ENCODE measurements at places on chromosomes 16 and 17.

DNA sequence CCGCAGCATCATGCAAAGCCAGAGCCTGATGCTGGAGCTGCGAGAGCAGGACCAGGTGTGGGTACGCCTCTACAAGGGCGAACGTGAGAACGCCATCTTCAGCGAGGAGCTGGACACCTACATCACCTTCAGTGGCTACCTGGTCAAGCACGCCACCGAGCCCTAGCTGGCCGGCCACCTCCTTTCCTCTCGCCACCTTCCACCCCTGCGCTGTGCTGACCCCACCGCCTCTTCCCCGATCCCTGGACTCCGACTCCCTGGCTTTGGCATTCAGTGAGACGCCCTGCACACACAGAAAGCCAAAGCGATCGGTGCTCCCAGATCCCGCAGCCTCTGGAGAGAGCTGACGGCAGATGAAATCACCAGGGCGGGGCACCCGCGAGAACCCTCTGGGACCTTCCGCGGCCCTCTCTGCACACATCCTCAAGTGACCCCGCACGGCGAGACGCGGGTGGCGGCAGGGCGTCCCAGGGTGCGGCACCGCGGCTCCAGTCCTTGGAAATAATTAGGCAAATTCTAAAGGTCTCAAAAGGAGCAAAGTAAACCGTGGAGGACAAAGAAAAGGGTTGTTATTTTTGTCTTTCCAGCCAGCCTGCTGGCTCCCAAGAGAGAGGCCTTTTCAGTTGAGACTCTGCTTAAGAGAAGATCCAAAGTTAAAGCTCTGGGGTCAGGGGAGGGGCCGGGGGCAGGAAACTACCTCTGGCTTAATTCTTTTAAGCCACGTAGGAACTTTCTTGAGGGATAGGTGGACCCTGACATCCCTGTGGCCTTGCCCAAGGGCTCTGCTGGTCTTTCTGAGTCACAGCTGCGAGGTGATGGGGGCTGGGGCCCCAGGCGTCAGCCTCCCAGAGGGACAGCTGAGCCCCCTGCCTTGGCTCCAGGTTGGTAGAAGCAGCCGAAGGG lies 24.2 kb downstream of the C1QTNF1 start:
- no peak for DNase-seq

DNA sequence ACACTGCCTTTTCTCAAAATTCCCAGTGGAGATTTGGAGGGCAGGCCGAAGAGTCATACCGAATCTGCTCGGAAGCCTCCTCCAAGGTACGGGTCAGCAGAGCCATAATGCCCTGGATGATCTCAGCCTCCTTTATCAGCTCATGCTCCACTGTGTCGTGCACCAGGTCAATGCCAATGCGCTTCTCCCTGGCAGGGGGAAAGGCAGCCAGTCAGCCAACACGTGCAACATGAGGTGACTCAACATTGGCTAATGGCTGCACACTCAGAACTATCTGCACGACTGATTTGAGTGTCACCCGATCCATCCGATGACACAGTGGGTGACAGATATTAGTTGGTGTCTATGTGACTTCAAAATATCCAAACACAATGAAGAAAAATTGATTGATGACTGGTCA lies 15.8 kb downstream of the TEKT1 start:
- DNase-seq = no peak

DNA sequence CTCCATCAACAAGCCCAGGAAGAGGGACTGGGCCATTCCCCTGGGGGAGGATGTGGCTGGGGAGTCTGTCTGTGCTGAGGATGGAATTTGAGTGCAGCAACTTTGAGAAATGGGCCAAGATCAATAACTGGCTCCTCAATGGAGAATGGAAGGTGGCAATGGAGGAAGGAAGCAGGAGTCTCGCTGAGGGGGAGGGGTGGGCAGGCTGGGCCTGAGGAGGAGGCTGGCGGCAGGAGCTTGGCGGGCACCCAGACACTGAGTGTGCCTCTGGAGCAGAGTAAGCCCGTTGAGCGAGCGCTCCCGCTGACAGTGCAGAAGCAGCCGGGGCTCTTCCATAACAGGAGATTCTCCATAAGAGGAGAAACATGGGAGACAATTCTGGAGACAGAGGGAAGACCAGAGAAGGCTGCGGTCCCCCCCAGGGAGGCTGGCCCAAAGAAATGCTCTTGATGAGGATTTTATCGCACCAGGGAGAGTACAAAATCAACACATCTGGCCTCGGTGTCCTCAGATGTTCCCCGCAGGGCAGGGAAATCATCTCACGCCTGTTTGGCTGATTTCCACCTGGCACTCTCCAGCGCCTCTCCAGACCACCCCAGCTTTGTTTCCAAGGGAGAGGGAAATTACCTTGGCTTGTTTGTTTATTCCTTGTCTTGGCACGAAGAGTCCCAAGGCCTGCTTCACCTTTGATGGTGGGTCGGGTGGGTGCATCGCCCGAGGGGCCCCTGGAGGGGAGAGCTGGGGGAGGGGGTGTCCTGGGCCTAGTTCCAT lies 2.8 kb upstream of the MMP15 start:
- no peak for DNase-seq

- DNase-seq = no peak
Measured at GRCh38 chr16:1532771-1533170, 695 bp upstream of the TMEM204 start.

- no peak for DNase-seq
Measured at GRCh38 chr16:3912373-3912772, 31.9 kb upstream of the CREBBP start.

DNA sequence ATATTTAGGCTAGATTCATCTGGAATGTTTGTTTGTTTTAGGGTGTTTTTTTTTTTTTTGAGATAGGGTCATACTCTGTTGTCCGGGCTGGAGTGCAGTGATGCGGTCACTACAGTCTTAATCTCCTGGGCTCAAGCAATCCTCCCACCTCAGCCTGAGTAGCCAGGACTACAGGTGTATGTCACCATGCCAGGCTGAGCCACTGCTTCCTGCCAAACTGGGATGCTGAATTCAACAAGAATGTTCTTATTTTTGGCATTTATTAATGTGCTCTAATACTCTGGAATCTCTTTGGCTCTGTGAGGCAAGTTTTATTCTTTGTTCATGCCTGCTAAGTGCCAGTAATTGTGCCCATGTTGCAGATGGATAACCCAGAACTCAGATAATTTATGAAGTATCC lies 21.5 kb downstream of the SP2 start:
- no peak for DNase-seq

- DNase-seq = no peak
Measured at GRCh38 chr17:74116087-74116717, 87.3 kb upstream of the RPL38 start.

DNA sequence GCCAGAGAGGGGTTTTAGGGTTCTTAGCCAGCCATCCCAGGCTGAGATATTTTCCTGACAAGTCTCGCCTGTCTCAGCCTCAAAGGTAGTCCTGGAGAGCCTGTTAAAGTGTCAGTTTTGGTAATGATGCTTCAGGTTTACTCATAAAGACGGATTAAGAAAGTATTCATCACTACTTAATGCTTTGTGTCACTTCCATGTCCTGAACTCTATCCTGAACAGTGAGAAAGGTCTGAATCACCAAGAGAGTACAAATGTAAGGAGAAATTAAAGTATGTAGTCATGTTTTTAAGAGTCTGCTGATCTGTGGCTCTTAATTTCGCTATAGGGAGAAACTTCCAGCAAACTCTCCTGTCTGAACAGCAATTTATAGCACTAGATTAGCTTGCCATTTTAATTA lies 14.0 kb downstream of the RPGRIP1L start:
- DNase-seq = no peak

GRCh38 chr16:57240851-57241250 lies 4.2 kb upstream of the ARL2BP start:
- DNase-seq = no peak

DNA sequence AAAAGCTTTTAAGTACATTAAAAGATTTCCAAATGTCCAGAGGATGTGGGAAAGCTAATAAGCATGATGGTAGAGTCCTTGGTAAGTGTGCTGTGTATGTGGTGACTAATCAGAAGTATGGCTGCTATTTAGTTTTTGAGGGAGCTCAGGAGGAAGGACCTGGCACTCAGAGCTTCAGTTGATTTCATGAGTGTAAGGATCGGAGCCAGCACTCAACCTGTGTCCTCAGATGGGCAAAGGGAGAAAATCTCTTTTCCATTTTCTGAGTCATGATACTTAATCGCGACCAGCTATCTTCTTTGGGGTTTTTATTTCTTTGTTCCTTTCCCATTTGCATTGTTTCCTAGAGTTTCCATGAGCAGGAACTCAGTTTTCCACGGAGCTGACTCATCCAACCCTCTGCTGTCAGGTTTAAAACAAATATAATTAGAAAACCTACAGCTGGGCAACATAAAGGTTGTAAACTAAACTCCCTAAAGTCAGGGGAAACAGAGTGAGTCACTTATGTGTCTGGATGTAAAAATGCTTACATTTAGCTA lies 125.4 kb downstream of the MAP2K6 start:
- DNase-seq = no peak

DNA sequence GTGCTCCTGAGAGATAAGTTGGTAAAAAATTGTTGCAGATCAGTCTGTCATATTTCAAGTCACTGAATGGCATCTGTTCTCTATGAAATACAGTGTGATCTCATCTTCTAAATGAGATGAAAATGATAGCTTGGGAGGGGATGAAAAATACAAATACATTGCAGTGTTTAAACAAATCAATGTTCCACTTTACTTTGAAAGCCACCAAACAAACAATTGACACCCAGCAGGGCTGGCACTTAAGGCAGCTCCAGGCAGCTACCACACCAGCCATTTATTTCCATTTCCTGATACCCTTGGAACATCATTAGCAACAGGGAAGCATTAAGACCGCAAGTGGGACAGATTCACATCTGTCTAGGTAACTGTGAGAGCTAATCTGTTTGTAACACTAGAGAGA lies 827.6 kb upstream of the KIF2B start:
- DNase-seq = no peak

- no peak for DNase-seq
Measured at GRCh38 chr17:72913142-72913682, 179.3 kb downstream of the SLC39A11 start.

DNA sequence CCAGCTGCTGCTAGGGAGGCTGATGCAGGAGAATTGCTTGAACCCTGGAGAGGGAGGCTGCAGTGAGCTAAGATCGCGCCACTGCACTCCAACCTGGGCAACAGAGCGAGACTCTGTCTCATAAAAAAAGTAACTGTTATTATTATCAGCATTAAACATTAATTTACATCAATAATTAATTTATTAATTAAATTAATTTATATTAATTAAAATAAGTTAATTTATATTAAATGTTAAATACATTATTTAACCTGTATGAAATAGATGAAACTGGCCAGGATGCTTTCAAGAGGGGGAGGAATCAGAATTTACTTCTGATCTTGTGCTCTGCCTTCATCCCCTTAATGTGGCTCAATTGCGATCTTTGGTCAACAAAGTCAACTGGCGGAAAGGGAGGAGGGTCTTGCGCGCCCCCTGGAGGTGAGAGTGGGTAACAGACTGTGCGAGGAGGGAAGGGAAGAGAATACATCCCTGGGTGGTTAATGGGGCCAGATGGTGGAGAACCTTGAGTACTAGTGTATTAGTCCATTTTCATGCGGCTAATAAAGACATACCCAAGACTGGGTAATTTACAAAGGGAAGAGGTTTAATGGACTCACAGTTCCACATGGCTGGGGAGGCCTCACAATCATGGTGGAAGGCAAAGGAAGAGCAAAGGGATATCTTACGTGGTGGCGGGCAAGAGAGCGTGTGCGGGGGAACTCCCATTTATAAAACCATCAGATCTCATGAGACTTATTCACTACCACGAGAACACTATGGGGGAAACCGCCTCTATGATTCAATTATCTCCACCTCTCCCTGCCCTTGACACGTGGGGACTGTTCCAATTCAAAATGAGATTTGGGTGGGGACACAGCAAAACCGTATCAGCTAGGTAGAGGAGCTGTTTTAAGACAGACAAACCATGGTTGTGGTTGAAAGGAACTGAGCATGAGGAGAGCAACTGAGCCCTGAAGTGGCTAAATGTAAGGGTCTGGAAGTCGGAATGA lies 15.7 kb upstream of the CPPED1 start:
- DNase-seq = peak; percentile 84

GRCh38 chr17:55546481-55546880 lies 35.2 kb upstream of the SMIM36 start:
- no peak for DNase-seq

GRCh38 chr17:49880291-49881053 lies 32.6 kb upstream of the TAC4 start:
- DNase-seq = peak; percentile 74

DNA sequence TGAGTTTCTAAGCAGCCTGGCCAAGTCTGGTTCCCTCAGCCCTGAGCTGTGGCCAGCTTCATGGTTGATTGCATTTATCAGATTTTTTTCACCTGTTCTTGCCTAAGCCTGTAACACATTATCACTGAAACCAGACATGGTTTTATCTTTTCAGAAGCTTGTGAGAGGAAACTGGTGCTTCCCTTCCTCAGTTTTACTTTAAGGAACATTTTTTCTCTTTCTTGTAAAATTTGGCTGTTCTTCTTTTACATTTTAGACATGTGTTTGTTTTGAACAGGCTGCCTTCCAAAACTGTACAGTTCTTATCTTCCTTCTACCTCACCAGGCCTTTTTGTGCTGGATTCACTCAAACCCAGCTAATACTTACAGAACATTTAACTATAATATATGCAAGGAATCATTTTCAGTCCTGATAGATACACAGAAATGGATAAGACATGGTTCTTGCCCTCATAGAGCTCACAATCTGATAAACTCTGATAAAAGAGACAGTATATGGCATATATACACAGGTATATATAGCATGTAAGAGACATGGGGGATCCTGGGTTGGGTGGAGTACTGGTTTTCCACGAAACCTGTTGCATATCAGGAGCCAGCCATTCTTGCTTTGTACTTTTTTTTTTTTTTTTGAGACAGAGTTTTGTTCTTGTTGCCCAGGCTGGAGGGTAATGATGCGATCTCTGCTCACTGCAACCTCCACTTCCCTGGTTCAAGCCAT lies 44.5 kb downstream of the ZNRF1 start:
- no peak for DNase-seq

DNA sequence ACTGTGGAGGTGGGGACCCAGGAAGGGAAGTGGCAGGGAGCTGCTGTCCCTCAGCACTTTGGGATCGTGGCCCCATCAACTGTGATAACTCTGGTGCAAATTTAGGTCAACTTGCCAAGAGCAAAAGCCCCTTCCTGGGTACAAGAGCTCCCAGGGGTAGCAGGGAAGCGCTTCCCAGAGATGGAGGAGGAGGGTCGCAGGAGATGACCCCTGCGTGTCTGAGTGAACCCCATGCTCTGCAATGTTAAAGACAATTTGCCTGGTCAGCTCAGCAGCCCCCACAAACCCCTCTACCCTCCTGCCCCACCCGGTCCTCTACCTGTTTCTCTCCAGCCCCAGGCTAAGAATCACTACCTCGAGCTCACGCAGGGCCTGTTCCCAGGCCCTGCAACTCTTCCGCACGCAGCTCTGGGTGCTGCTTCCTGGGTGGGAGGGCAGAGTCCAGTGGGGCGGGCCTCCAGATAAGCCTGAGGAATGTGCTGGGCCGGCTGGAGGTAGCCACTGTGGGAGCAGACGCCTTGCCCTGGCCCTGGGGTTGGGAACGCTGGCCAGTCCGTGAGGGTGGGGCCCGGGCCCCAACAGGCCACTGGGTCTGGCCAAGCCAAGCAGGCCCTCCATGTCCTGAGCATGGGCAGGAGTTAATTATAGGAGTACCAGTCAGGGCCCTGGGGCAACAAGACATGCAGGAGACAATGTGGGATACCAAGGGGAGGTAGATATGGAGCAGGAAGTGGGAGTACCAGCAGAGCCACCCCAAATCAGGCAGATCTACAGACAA lies 6.1 kb downstream of the DOK4 start:
- no peak for DNase-seq

GRCh38 chr17:48636177-48637018 lies 10.2 kb upstream of the HOXB9 start:
- peak; percentile 82 for DNase-seq

All from activated CD4-positive, alpha-beta T cell treated with anti-CD3 and anti-CD28 coated beads, Interleukin-2, amount 50 U/mL, for 16 hours (primary cell).